ENCODE measurements at places on chromosomes 1 and 21. TPM values are rescaled to one million over a fixed set of nuclear protein-coding genes. Genes with fewer than 3 reads are reported as not detected.

The USP1 gene
- total RNA-seq: 15.3 TPM

The CD164L2 gene
- not detected for total RNA-seq

The TSNAX gene
- 31.3 TPM for total RNA-seq

The EPHA8 gene
- total RNA-seq: not detected

The CYP4A22 gene
- total RNA-seq: not detected

The CSF1 gene
- 38.9 TPM for total RNA-seq

The B3GALNT2 gene
- 27.6 TPM for total RNA-seq

The OR2T10 gene
- not detected for total RNA-seq

The S100A12 gene
- not detected for total RNA-seq

The MXRA8 gene
- 326 TPM for total RNA-seq

The ELAPOR1 gene
- 0.95 TPM for total RNA-seq

All from bronchial smooth muscle cell (primary cell).